Uterine smooth muscle cell (primary cell): ENCODE measurements at places on chromosomes 6 and 20. TPM values are rescaled to one million over a fixed set of nuclear protein-coding genes. Genes with fewer than 3 reads are reported as not detected.

The C6orf15 gene
- total RNA-seq, result not detected in 2 replicates

The BEND3 gene
- total RNA-seq, result 1.2 and 2.2 TPM in 2 replicates

The IRF4 gene
- total RNA-seq, result under 0.01 TPM in 2 replicates

The ZNF391 gene
- total RNA-seq, result 1.7 and 3.0 TPM in 2 replicates

The OARD1 gene
- total RNA-seq, result 9.6 and 14.1 TPM in 2 replicates

The SCGN gene
- total RNA-seq, result not detected in 2 replicates

The LMBRD1 gene
- 15.6 and 22.0 TPM in 2 replicates for total RNA-seq

The RUNX2 gene
- 1.7 and 3.2 TPM in 2 replicates for total RNA-seq

The CCR6 gene
- total RNA-seq, result not detected in 2 replicates

The ADTRP gene
- total RNA-seq, result 6.4 and 6.9 TPM in 2 replicates

The SDHAF4 gene
- total RNA-seq, result 5.2 and 5.8 TPM in 2 replicates

The FOXQ1 gene
- total RNA-seq, result 0.33 TPM in 1 of 2 replicates, not detected in the other

The HSPA12B gene
- 0.11 and 0.12 TPM in 2 replicates for total RNA-seq

The MUC21 gene
- total RNA-seq, result not detected in 2 replicates

The ADGRB3 gene
- total RNA-seq, result under 0.01 and 0.11 TPM in 2 replicates

The ADGB gene
- total RNA-seq, result not detected in 2 replicates

The MYL9 gene
- total RNA-seq, result 7.2 and 18.2 TPM in 2 replicates

The ARFGEF2 gene
- total RNA-seq, result 46.6 and 54.4 TPM in 2 replicates

The LRRC73 gene
- 0.44 and 0.62 TPM in 2 replicates for total RNA-seq

The PTCRA gene
- total RNA-seq, result not detected in 2 replicates

The SMAP1 gene
- 15.9 and 16.5 TPM in 2 replicates for total RNA-seq

The PGBD1 gene
- 7.9 and 9.5 TPM in 2 replicates for total RNA-seq

The CST5 gene
- total RNA-seq, result not detected in 2 replicates

The NT5E gene
- total RNA-seq, result 524 and 527 TPM in 2 replicates

The TAF8 gene
- total RNA-seq, result 15.2 and 18.8 TPM in 2 replicates

The GFOD1 gene
- 2.4 and 3.5 TPM in 2 replicates for total RNA-seq

The TXLNB gene
- total RNA-seq, result 0.37 and 0.44 TPM in 2 replicates

The SLA2 gene
- total RNA-seq, result not detected in 2 replicates

The KCNK16 gene
- not detected in 2 replicates for total RNA-seq

The RIOK1 gene
- total RNA-seq, result 18.2 and 20.3 TPM in 2 replicates

The OR2B6 gene
- not detected in 2 replicates for total RNA-seq

The ULBP1 gene
- 0.12 and 0.22 TPM in 2 replicates for total RNA-seq

The ZSWIM3 gene
- total RNA-seq, result 4.9 and 5.4 TPM in 2 replicates

The NKX2-4 gene
- total RNA-seq, result not detected in 2 replicates

The KIAA1755 gene
- total RNA-seq, result 0.66 and 2.7 TPM in 2 replicates

The SPATS1 gene
- not detected in 2 replicates for total RNA-seq

The SCRT2 gene
- not detected in 2 replicates for total RNA-seq
